ENCODE measurements at places on chromosomes 1 and 21.

DNA sequence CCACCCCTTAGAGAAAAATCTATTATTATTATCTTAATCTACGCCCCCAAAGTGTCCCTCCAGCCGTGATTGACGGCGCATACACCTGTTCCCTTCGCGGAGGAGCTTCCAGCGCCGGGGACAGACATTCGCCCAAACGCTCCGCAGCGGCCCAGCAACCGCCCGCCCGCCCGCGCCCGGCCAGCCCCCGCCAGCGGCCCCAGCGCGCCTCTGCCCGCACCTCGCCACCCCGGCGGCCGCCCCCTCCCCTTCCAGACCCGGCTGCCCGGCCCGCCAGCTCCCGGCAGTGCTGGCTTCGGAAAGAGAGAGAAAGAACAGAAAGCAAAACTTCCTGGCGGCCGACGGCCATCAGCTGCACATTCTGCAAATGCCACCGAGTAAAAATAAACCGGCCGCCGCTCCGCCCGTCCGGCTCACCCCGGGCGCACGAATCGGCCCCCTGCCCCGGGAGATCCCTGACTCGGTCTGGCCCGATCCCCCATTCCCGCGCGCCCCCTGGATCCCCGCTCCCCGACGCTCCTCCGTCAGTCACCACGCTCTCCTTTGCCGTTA, 1.6 kb downstream of the CASZ1 start:
- DNase-seq: no peak

- DNase-seq: no peak
These were observed 7.4 kb upstream of the LRRN2 start for GRCh38 chr1:204692841-204693356.

DNA sequence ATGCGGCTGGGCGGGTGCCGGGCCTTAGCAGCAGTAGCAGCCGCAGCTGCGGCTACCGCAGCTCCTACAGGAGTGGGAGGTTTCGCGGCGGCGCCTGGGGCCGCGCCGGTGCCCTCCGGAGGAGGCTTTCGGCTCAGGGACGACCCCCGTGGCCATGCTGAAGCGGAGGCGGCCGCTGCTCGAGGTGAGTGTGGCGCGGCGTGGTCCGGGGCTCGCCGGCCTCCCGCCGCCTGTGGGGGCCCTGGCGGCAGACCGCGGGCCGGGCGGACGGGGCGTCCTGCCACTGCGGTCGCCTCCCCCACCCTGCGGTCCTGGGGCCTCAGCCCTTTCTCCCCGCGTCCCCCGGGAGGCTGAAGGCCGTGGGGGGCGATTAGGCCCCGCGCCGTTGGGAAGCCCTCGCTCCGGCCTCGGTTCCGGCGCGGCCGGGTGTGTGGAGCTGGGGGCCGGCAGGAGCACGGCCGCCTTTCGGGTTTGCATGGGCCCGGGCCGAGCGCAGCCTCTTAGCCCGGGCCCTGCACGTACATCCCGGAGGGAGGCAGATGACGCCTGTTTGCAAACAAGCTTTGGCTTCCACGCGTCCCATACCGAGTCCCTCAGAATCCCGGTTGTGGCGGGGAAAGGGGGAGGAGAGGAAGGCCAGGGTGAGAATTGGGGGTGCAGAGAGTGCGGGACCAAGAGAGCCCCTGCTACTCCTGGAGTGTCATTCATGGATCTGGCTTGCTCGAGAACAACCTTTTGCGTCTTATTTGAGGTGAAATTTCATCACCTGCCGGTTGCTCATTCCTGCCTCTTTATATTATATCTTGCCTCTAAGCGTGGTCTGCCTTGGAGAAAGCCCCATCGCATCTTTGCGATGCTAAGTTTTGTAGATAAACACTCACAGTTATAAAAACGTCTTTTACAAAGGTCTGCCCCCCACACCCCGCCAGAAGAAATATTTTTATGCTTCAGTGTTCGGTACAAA, 613 bp downstream of the ZFYVE9 start:
- peak; percentile 9 for DNase-seq

GRCh38 chr1:16926491-16927073, 4.9 kb downstream of the CROCC start:
- DNase-seq: no peak

DNA sequence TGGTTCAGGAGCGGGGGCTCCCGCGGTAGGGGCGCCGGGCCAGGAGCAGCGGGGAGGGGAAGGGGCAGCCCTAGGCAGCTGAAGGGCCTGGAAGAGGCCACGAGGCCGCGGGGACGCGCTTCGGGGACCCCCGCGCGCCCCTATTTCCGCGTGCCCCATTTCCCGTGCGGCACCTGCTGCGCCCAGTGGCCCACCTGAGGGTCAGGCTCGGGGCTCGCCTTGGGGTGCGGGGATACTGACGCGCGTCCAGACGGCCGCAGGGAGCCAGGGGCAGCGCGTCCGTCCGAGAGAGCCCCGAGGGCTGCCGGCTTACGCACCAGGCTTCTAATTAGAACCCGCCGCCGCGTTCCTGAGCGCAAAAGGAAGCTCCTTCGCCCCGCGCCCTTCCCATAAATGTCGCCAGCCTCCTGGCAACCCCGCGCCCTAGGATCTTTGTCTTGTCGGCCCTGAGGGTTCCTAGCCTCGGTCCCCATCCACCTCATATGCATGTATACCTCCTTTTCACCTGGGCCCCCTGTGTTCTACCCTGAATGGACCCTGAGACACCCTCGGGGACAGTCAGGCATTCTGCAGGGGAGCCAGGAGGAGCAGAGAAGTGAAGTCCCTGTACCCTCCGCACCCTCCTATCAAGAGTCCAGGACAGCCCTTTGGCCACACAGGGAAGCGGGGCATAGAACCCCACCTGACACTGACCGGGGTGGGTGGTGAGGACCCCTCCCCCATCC, 1.8 kb downstream of the WNT3A start:
- no peak for DNase-seq

DNA sequence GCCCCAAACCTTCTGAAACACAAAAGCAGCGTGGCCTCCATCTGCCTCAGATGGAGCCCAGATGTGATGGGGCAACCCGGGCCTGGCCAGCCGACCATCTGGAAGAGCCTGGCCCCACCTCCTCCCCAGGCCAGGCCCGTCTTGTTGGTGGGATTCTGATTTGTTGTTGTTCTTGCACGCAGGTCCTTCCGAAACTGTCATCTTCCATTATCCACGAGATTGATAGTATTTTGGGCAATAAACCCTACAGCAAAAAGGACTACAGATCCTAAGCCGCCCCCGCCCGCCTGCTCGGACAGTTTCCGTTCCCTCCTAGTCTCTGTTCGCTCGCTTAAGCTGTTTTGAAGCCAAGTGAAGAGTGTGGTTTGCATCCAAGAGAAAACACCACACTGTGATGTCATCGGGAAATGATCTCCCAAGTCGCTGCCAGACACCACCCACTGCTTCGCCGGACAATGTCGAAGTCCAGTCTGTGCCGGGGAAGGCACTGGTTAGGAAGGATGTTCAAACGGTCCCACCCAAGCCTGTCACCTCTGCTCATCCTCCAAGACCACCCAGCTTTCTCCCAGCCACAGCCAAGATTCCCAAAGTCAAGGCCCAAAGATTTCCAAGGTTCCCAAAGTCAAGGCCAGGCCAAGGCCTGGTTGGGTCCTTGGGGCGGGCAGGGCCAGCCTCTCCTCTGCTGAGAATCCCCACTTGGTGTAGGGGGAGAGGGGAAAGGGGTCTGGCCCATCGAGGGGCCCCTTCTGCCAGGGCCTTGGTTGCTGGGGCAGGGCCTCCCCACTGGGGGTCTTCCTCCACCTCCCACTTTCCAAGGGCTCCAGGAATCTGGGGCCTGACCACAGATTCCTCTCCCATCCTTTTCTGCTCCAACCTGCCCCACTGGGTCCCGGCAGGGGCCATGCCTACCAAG, 52.9 kb downstream of the KCNAB2 start:
- DNase-seq: no peak

DNA sequence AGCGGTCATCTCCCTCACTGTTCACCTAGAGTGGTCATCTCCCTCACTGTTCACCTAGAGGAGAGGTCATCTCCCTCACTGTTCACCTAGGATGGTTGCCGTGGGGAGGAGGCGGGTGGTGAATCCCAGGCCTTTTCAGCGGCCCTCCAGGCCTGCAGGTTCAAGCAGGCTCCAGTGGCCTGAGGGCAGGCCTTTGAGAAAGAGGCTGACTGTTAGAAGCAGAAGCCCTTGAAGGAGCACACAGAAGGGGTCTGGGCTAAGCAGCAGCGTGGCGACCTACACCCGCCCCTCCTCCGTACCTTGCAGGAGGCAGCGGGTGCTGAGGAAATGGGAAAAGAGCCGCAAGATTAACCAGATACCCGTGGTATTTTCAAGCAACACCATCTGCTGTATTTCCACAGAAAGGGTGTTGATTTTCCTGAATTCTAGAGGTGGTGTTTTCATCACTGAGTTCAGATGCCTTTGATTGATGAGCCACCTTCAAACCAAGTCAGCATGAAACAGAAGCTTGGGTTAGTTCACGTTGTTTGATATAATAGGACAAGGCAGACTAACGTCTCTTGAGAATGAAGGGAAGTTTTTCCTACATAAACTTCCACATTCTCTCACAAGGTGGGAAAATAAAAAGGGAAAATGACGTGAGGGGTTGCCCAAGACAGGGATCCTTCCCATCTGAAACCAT, 289.5 kb downstream of the KIF26B start:
- DNase-seq: no peak

DNA sequence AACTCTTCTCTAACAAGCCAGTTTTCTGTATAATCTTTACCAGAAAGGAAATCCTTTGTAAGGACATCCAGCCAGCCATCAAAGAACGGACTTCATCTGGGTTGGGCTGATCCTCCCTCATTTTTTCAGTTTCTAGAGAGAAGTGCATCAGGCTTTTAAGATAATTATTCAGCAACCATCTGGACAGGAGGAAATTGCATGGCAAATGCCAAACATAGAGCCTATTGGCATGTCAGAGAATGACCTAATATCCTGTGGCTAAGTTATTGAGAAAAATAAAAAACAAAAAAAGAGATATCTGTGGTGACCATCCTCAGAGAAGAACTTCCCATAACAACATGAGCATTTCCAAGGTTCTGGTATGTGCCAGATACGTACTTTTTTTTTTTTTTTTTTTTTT, 74.9 kb upstream of the BEND5 start:
- no peak for DNase-seq
